NCI-H510A treated with DMSO at 0.1 percent for 48 hours (cell line): ENCODE measurements at places on chromosomes 1 and 21.

DNA sequence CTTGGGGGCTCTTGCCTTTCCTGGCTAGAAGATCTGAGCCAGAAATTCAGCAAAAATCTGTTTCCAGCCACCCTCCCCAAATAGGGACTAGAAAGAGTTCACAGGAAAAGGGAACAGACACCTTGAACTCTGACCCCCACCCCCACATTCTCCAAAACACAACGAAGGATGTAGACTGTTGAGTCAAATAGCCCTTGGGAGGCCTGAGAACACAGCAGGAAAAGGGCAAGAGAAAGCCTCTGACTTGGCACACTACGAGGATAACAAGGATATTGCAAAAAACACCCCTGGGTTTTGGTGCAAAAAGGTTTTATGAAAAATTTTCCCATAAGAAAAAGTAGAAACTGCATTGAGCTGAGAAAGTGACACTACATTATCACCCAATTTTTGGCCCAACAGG lies 1.9 kb upstream of the YRDC start:
- no peak for DNase-seq

GRCh38 chr1:51284487-51284954 lies 45.8 kb downstream of the TTC39A start:
- peak; percentile 46 for DNase-seq

DNA sequence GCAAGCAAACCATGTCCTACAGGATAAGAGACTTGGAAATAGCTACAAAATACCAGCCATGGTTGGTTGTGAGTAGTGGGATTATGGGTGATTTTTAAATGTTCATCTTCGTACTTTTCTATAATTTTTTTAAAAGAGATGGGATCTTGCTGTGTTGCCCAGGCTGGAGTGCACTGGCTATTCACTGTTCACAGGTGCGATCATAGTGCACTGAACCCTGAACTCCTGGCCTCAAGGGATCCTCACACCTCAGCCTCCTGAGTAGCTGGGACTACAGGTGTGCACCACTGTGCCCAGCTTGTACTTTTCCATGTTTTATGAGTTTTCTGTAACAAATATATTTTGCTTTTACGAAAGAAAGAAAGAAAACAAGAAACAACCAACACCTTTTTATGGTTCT lies 224.2 kb downstream of the FOXD2 start:
- DNase-seq, result no peak

- DNase-seq, result no peak
Measured at GRCh38 chr1:224669403-224669802, 53.3 kb downstream of the CNIH3 start.

GRCh38 chr1:5796028-5796427 lies 196.2 kb downstream of the NPHP4 start:
- DNase-seq, result no peak

GRCh38 chr1:77018761-77019160 lies 151.5 kb downstream of the ST6GALNAC5 start:
- no peak for DNase-seq
